ENCODE measurements at places on chromosomes 16 and 17.

DNA sequence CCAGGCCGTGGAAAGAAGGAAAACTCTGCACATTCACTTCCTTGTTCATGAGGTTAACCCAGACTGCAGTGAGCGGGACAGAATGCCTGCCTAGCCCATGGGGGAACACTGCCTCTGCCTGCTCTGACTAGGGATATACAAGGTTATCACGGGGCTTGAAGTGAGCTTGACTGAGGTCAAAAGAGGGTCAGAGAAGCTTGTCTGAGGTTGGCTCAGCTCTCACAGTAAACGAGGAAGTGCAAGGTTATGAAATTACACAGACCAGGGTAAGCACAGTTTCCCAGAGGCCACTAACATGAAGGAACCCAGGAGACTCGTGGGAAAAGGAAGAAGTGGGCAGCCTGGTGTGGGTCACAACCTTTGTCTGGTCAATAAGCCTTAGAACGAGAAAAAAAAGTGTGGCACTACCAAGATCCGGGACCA lies 28.7 kb downstream of the HIC1 start:
- no peak for DNase-seq

DNA sequence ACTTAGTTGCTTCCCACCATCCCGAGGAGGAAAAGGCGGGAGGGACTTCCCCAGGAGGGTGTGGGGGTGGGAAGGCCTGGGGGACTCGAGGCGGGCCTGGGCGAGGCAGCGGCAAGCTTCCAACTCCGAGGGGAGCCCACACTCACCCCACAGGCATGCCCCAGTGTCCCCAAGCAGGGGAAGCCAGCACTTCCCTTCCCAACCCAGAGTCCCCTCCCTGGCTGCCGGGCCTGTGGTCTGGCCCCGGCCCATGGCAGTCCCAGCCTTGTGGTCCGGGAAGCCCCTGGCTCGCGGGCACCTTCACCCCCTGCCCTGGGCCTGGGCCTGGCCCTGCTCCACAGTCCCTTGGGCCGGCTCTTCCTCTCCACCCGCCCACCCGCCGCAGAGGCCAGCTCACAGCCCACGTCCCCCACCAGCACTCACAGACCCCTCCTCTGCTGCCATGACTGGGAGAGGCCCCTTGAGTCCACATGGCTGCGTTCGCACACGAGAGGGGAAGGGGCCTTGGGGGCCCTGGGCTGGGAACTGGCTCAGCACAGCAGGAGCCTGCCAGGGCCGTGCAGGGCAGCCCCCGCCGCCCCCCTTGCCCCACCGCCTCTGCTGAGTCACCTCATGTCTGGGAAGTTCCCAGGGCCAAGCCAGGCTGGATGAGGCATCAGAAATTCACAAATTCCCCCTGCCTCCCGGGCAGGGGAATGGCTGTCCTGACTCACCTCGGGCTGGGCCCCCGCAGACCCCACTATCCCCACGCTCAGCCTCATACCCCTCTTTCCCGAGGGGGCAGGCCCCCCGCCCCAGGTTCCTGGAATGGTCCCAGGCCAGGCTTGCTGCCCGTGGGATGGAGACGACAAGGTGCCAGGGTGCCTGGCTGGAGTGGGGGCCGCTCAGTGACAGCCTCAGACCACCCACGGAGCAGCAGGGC lies 27.8 kb downstream of the BAHCC1 start:
- DNase-seq, result peak; percentile 71

DNA sequence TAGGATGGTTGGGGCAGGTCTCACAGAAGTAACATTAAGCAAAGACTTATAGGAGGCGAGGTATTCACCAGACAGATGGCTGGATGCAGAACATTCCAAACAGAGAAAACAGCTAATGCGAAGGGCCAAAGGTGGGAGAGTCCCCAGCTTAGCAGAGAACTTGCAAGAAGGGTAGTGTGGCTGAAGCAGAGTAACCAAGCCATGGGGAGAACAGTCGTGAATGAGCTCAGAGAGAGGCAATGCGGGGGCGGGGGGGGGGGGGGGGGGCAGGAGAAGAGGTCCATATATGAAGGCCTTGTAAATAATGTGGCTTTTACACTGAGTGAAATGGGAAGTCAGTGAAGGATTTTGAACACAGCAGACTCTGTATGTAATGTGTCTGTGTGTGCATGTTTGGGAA lies 81.3 kb downstream of the SMG6 start:
- DNase-seq, result no peak

GRCh38 chr16:17177242-17177958 lies 293.4 kb downstream of the XYLT1 start:
- no peak for DNase-seq

DNA sequence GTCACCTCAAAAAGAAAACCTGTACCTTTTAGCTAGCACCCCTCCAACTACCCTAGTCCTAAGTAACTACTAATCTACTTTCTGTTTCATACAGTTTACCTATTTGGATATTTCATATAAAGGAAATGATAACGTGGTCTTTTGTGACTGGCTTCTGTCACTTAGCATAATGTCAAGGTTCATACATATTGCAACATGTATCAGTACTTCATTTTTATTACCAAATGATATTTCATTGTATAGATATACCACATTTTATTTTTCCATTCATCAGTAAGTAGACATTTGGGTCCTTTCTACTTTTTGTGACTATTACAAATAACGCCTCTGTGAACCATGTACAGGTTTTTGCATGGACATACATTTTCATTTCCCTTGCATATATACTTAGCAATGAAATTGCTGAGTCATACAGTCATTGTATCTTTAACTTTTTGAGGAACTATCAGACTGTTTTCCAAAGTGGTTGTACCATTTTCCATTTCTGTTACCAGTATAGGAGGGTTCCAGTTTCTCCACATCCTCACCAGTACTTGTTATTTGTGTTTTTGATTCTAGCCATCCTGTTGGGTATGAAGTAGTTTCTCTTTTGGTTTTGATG lies 23.7 kb downstream of the MOSMO start:
- DNase-seq, result no peak

- DNase-seq, result no peak
These were observed 5.1 kb downstream of the TSPOAP1 start for GRCh38 chr17:58323366-58324055.

- no peak for DNase-seq
These were observed 698 bp downstream of the ACBD4 start for GRCh38 chr17:45135978-45136791.

DNA sequence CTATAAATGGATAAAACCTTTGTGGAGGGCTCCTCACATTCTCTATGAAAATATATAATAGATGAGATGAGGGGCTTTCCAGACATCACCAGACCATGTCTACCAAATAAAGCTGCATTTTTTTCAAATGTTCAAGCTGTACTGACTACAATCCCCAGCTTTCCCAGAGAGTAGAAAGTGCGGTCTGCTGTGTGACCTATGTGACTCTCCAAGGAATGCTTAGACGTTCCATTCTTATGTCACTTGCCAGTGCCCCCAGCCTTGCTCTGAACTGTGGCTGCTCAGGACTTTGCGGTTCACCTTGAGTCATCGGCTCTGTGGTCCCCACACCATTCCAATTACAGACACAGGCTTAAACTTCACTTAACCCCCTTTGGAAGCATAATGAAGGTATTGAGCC lies 47.8 kb upstream of the SCNN1B start:
- DNase-seq, result no peak

DNA sequence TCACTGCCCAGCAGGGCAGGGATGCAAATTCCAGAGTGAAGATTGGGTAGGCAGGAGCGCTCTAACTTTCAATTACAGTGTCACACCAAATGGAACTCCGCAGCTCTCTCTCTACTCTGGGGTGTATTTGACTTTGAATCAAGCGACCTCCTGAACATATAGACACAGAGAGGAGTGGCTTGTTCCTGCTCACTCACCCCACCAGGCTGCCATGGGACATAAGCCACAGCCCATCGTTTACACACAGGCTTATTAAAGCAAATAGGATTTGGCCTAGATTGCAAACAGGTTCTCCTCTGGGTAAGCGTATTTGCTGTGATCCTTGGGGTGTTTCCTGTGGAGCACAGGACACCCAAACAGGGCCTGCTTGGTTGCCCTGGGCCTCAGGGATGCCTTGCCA lies 281.6 kb upstream of the CCL2 start:
- no peak for DNase-seq

- DNase-seq, result no peak
These were observed 52.8 kb downstream of the CLEC19A start for GRCh38 chr16:19338335-19338734.

GRCh38 chr16:48970216-48970615 lies 311.4 kb downstream of the CBLN1 start:
- DNase-seq, result no peak

DNA sequence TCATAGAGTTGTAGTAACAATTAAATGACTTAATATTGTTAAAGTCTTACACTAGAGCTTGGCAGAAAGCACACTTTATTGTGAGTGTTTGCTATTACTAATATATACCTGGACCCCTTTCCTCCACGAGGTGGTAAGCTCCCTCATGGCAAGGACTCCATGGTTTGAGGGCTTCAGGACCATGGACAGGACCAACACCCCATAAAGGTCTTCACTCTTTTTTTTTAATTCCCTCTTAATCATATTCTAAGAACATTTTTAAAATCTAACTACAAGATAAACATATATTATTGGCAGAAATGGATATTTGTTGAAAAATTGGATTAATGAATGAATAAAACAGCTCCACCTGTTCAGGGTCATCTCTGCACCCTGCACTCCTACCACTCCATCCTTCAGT lies 154.5 kb downstream of the CBLN1 start:
- DNase-seq, result no peak

GRCh38 chr17:50681263-50682200 lies 26.2 kb downstream of the ANKRD40 start:
- DNase-seq, result no peak

DNA sequence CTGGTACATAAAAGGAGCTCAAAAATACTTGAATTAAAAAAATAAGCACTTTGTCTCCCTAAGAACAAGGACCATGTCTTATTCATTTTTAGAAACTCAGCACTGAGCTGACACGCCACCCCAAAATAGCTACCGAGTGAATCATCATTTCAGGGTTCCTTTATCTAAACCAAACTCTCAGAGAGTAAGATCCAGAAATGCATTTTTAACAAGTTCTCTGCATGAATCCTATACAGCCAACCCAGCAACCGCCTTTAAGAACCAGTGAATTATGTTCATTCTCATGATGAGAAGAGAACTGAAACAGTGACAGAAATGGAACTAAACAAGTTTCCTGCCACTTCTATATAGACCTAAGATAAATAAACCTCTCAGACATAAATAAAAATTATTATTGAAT lies 8.7 kb downstream of the C16orf87 start:
- DNase-seq, result no peak

DNA sequence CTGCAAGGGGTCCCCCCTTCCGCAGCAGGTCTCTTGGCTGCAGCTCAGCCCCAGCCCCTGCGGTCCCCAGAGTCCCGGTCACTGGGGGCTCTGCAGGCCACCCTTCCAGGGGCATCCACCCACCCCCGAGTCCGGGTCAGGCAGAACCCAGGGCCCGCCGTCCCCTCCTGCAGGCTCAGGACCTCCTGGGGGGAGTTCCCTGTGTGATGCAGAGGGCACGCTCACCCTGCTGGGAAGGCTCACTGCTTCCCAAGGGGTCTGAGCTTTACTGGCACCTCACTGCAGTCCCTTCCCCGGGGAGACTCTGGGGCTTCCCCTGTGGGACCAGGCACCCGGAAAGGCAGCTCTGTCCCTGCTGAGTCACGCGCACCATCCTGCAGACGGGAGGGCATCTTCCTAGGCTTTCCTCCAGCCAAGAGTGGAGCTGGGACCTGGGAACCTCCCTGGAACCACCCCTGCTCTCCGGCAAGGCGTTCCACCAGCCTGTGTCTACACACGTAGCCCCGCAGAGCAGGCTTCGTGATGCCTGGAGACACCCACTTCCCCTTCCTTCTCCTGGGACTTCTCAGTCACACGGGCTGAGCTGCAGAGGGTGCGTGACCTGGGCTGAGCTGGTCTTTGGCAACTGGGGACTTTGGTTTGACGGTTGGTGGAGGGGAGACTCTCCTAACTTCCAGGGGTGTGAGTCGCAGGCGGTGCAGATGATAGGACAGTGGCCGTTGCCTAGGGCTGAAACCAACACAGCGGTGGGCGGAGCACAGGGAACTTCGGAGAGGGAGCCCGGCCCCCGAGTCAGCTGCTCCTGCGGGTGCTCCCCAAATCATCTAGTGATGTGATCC lies 23.4 kb downstream of the SLC25A10 start:
- DNase-seq, result no peak

DNA sequence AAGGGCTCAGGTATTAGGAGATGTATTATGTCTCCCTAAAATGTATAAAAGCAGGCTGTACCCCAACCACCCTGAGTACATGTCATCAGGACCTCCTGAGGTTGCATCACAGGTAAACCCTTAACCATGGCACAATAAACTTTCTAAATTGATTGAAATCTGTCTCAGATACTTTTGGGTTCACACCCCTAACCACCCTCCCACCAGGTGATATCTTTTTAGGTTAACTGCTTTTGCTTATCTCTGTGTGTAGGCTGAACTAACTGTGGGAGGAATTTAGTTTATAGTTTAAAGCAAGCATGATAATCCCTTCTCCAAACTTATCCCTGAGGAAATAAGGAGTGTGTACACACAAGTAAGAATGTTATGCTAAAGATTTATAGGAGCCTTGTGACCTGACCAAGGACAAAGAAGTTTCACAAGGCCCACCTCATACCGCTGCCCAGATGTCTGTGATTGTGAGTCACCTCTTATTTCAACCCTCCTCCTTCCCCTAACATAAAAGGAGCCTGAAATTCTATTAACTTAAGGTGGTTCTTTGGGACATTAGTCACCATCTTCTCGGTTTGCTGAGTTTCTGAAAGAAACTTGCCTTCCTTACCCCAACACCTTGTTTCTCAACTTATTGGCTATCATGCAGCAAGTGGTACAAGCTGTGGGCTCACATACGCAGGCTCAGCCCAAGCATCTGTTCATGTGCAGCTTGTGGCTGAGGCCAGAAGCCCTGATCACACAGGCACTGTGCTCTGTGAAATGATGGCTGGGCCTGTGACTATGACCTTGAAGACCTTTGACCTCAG lies 11.3 kb downstream of the PRSS22 start:
- DNase-seq, result no peak

- no peak for DNase-seq
These were observed 664 bp downstream of the HBQ1 start for GRCh38 chr16:180681-181564.

DNA sequence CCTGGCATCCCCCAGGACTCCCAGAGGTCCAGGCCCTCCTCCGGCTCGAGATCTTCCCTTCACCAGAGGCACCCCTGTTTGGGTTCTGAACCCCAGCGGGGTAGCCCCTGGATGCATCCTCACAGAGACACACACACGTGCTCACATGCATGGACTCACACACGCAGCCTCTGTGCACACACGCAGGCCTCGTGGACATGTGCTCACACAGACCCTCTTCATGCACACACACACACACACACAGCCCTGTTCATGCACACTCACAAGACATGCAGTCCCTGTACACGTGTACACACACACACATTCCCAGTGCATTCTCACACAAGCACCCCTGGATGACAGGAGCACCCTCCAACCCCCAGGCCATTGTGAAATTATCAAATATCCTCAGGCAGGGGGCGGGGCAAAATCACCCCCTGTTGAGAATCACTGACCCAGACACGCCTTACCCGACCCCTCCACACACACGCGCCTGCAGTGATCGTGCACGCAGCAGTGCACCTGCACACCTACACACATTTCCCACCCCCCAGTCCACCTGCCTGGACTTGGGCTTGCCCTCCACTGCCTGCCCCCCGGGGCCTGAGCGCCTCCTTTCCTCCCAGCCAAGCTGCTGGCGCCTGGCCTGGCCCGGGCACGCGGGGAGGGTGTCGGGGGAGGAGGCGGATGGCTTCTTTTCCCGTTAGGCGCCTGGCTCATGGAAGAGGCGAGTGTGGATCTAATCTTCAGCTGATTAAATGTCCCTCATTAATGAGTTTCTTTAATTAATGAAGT lies 62.6 kb downstream of the ENGASE start:
- DNase-seq, result no peak

- no peak for DNase-seq
These were observed 158.6 kb upstream of the ELAC2 start for GRCh38 chr17:13176436-13176835.

All from thoracic aorta (tissue), 2 donors.